Body of pancreas (tissue), 4 donors: ENCODE measurements at places on chromosomes 11 and 22. TPM values are rescaled to one million over a fixed set of nuclear protein-coding genes. Genes with fewer than 3 reads are reported as not detected.

Gene C11orf21
- total RNA-seq: 0.26 TPM

Gene OVCH2
- total RNA-seq: not detected

Gene TRPM5
- total RNA-seq: under 0.01 TPM

Gene CASP12
- 3.6 TPM for total RNA-seq

Gene LSP1
- total RNA-seq: 11.5 TPM

Gene STT3A
- 70.3 TPM for total RNA-seq

Gene GDPD4
- total RNA-seq: not detected

Gene FREY1
- 8.2 TPM for total RNA-seq

Gene ADM2
- total RNA-seq: 8.2 TPM

Gene RHOG
- 10.9 TPM for total RNA-seq

Gene BCR
- 71.2 TPM for total RNA-seq

Gene NPTXR
- 10.5 TPM for total RNA-seq

Gene GTSE1
- total RNA-seq: not detected

Gene HEPHL1
- not detected for total RNA-seq

Gene CELSR1
- total RNA-seq: 0.66 TPM

Gene SLC35E4
- 0.99 TPM for total RNA-seq

- no peak for DNase-seq
These were observed 48.6 kb downstream of the SYT9 start for GRCh38 chr11:7300281-7300680.

DNA sequence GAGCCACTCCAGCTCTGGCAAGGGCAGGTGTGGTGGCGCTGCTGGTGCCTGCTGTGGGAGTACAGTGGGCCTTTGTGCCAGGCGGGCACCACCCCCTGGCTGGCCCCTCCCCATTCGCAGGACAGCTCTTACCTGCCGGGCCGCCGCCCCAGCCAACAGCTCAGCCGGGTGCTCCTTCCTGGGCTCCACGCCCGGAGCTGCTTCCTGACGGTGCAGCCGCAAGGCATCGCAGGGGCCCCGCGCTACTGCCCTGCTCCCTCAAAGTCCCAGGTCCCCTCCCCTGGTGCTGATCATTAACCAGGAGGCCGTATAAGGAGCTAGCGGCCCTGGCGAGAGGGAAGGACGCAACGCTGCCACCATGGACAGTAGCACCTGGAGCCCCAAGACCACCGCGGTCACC is at the start of gene SLC5A1:
Gene SLC5A1 (plus strand): TSS at position 338 of the 400 bp plus-strand sequence. CDS start 21 bp downstream, at position 359.
- DNase-seq: peak; percentile 68

DNA sequence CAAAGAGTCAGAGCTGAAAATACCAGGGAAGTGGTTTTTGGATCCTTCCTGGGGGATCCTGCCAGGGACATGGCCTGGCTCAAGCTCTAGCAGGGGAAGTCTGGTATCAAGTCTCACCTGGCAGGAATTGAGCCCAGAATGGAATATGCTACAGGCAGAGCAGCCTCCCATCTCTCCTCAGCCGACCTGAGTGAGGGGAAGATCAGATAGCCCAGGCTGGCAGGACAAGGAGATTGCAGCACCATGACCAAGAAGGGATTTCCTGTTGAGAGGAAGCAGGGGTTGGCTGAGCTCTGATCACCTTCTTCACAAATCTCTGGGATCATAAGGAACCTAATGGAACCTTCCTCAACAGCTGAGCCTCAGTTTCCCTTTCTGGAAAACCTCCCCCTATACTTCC is 13.0 kb downstream of the OAF start:
- DNase-seq: no peak

GRCh38 chr22:20113551-20114310 is 2.2 kb upstream of the RANBP1 start:
- no peak for DNase-seq

GRCh38 chr11:42857344-42857743 is 454.5 kb upstream of the API5 start:
- no peak for DNase-seq

DNA sequence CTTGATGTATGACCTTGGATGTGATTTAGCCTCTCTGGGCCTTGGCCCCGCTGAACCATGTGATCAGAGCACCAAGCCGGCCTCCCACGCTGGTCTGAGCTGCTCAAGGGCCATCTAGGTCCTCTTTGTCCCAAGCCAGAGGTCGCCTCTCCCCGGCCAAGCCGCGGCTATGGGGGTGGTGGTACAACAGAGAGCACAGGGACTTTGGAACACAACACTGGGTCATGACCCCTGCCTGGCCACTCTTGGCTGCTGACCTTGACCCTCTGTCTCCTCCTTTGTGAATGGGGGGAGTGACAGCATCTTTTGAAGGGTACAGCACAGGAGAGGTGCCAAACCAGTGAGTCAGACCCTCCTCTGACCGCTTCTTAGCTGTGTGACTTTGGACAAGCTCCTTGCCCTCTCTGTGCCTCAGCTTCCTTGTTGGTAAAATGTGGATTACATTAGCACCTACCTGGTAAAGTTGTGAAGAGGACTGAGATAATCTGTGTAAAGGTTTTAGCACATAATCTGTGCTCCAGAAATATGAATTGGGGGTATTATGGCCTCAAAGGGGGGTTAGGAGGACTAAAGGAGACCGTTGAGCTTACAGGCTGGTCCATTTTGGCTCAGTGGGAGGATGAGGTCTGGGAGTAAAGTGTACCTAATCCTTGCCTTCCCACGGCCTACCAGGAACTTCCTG is 4.7 kb downstream of the SCYL1 start:
- no peak for DNase-seq

GRCh38 chr11:44180107-44180506 is 84.6 kb downstream of the EXT2 start:
- no peak for DNase-seq

DNA sequence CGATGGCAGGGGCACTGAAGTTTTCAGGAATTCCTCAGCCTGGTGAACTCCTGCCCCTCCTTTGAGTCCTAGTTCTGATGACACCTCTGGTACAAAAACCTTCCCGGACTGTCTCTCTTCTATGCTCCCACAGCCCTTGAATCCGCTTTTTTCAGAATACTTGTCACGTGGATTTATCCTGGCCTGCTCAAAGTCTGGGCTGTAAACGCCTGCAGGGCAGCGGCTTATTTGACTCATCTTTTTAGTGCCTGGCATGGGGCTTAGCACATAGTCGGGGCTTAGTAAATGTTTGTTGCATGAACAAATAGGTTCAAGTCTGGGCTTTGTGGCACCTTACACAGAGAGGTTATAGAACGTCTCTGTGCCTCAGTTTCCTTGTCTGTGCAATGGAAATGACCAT is 13.4 kb upstream of the KCNJ11 start:
- DNase-seq: no peak

- peak; percentile 55 for DNase-seq
These were observed 14.3 kb downstream of the BLID start for GRCh38 chr11:122101625-122102291.

GRCh38 chr22:38608992-38609750 is 39.2 kb upstream of the DMC1 start:
- no peak for DNase-seq

DNA sequence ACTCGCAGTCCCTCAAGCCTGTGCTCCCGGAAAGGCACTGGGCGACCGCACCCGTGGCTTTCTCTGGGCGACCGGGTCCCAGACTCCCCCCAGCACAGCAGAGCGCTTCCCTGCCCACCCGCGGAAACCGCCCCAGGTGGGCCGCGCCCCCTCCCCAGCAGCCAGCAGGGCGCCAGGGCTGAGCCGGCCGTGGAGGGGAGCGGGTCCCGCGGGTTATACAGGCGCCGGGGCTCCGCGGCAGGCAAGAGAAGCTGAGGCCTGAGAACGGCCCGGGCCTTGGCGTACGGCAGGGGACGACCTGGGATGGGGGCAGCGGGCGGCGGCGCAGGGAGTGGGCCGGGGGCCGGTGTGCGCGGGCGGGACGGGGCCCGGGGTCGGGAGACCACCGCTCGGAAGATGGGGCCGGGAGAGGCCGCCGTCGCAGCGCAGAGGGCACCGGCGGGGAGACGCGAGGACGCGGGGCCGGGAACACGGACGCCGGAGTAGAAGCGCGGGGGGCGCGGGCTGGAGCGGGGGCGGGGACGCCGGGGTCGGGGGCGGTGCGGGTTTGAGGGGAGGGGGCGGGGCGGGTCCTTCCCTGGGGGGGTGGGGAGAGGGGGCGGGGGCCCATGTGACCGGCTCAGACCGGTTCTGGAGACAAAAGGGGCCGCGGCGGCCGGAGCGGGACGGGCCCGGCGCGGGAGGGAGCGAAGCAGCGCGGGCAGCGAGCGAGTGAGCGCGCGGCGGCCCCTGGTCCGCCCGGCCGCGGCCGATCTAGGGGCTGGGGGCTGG is at the start of gene MDK:
Gene MDK (plus strand): TSS at position 622 of the 771 bp plus-strand sequence. CDS start 389 bp downstream, outside the sequence.
- DNase-seq: peak; percentile 46

DNA sequence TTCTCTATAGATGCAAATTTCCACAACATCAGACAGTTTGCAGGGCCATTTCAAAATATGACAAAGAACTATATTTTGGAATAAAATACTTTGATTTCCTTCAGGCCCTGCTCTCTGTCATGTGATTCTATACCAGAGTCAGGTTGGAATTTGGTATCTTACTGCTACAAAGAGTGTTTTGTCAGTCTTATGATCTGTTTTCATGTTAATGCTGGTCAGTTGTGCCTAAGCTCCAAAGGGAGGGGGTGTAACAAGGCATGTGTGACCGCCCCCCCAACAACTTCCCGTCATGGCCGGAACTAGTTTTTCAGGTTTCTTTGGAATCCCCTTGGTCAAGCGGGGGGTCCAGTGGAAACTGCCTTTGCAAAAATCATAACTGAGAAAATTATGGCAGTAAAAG is 15.1 kb downstream of the C11orf96 start:
- no peak for DNase-seq

GRCh38 chr11:41201156-41201555 is 258.3 kb downstream of the LRRC4C start:
- DNase-seq: no peak

DNA sequence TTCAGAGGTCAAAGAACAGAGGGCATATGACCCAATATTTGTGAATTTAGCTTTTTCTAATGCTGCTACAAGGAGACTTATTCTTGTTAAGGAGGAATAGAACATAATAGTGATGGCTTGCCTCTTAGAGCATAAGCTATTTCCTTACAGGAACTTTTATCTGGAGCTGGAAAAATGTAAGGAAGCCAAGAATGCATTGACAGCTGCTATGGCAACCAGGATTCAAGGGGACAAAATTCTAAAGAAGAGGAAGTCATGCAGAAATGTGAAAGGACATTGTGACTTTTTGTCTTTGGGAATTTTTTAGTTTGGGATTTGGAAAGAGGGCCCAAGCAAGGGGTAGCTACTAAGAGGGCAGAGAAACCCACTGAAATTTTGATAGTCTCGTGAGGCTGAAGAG is 51.1 kb downstream of the EHF start:
- DNase-seq: no peak

- DNase-seq: no peak
These were observed 38.9 kb downstream of the TBC1D22A start for GRCh38 chr22:46801331-46801811.

GRCh38 chr11:11978792-11979487 is 29.5 kb downstream of the DKK3 start:
- peak; percentile 65 for DNase-seq

GRCh38 chr22:23246982-23247766 is 66.9 kb downstream of the BCR start:
- DNase-seq: no peak

DNA sequence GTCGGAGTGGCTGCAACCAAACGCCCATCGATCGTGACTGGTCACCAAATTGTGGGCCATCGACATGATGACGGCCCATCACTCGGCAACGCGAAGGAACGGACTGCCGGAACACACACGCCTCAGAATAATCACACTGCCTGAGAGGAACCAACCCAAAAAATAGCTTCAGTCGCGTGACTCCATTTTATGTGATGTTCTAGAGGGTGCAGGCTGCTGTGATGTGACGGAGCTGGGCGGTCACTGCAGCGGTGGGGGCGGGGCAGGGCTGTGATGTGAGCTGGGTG is 174.6 kb downstream of the CTTN start:
- DNase-seq: no peak

GRCh38 chr11:87252869-87253268 is 215.1 kb downstream of the TMEM135 start:
- no peak for DNase-seq

GRCh38 chr11:19102521-19102900 is 14.5 kb upstream of the ZDHHC13 start:
- DNase-seq: no peak

GRCh38 chr22:43440556-43440955 is 28.7 kb downstream of the MPPED1 start:
- DNase-seq: no peak

GRCh38 chr11:20973940-20974559 is 304.7 kb downstream of the NELL1 start:
- DNase-seq: no peak

DNA sequence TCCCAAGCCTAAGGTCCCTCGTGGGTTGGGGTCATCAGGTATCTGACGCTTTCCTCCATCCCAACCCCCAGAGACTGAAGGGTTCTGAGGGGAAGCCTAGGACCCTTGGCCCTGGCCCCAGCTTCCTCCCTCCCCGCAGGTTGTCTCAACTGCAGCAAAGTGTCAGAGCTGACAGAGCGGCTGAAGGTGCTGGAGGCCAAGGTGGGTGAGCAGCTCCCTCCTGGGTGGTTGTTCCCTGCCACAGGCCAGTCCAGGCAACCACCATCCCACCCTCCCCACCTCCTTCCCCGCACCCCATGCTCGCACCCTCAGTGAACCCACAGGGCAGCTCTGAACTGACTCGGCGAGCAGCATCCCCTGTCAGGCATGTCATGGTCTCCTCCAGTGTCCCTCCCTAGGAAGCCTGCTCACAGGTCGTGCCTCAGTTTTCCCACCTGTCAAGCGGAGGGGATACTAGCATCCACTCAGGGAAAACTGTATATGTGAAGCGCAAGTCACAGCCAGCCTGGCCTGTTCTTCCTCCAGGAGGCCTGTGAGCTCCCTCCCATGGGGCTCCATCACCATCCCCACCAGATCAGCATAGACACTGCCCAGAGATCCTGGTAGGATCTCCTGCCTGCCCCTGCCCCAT is 20.8 kb downstream of the EMID1 start:
- no peak for DNase-seq

DNA sequence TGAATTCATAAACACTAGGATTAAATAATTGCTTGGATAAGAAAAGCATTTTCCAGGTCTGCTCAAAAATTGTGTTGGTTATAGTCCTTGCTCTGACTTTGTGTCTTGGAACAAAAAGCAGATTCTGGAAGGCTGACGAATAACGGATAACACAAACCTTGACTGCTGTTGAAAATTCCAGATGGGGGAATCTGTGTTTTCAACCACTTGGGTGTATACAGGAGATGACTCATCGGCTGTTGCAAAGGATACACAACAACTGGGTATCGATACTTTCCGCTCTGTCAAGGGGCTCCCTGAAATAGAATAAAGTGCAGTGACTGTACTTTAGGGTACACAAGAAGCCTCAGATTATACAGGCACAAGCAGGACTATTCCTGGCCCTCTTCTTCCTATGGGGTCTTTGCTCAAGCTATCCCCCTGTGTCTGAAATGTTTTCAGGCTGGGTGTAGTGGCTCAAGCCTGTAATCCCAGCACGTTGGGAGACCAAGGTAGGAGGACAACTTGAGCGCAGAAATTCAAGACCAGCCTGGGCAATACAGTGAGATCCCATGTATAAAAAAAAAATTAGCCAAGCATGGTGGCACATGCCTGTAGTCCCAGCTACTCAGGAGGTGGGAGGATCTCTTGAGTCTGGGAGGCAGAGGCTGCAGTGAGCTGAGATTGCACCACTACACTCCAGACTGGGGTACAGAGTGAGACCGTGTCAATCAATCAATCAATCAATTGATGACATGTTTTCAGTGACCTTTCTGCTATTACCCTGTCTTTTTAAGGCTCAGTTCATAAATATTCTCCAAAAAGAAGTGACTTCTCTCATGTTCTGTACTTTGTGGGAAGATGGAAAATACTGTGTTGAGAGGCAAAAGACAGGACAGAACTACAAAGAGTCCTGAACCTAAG is 48.6 kb upstream of the UCP3 start:
- DNase-seq: no peak
